Effector CD8-positive, alpha-beta T cell (primary cell): ENCODE measurements at places on chromosomes 2 and 18.

GRCh38 chr2:13542642-13543041 is 825.9 kb downstream of the TRIB2 start:
- no peak for DNase-seq

DNA sequence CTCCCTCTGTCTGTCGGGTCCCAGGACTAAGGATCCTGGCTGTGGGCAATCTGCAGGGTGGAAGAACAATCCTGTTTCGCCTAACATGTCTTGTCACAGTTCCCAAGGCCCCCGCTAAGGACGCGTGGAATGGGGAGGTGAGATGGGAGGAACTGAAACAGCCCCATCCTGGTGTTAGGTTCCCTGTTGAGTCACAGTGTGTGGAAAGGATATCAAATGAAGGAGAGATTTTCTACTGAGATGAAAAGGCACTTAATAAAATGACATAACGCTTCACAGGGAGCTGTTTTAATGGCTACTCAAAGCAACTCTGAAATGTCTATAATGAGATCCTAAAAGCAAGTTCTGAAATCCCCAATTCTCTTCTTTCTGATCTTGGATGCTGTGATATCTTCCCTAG is 52.5 kb downstream of the RAB31 start:
- DNase-seq = no peak

GRCh38 chr2:153497938-153498629 is 19.5 kb upstream of the RPRM start:
- DNase-seq = no peak

- DNase-seq = no peak
These were observed 193.9 kb downstream of the FIGN start for GRCh38 chr2:163541943-163542342.

DNA sequence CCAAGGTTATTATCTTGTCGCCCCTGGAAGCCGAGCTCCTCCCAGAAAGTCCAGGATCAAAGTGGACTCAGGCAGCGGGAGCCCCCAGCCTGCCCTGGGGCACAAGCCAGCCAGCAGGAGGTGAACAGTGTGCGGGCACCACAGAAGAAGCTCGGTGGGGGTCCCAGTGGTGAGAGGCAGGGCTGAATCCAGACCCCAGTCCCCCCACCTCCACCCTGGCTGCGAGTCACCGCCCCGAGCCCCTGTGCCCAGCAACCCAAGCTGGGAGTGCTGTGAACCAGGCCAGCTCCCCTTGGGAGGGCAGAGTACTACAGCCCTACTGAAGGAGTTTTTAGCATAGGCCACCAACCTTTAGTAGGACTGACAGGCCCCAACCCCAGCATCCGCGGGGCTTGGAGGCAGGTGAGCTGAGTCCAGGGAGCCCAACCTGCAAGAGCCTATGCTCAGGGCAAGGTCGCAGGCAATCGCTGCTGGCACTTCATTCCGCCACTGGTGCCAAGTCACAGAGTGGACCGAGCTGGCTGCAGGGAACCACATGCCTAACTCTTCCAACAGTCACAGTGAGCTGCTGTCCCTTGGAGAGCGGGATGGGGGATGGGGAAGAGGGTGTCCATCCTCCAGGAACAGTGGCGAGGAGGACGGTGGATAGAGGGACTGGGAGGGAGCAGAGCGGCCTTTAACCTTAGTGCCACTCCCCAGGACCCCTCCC is 3.0 kb downstream of the PIEZO2 start:
- DNase-seq = no peak

DNA sequence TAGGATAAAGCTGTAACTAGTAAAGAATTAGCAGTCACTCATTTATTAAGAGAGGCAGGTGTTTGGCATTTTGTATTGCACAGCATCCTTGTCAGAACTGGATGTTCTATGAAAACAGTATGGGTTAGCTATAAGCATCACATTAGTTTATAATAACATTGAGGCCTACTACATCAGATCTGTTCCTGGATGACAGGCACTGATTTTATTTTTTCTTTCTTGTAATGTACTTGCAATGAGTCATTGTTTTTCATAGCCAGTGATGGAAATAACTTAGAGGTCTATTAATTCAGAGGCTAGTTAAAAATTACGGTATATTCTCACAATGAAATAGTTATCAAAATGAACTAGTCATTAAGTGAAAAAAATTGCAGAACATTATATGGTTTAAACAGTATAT is 13.0 kb upstream of the RMDN2 start:
- DNase-seq = no peak

GRCh38 chr18:48706731-48707130 is 167.9 kb downstream of the CTIF start:
- DNase-seq = no peak

GRCh38 chr2:10774394-10774793 is 38.2 kb downstream of the PDIA6 start:
- no peak for DNase-seq

DNA sequence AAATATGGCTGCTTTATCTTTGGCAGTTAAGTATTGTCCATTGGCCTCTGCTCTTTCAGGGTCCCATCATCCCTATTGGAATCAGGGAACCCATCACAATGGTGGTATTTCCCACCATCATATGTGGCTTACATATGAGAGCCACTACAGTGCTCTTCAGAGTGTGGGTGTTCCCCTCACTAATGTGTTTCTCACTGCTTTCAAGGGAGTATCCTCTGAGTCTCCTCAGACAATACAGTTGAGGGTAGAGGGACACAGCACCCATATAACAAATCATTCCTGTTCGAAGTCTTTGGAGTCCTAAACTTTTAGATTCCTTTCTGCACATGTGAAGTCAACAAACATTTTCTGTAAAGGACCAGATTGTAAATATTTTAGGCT is 48.8 kb upstream of the DNAJC10 start:
- no peak for DNase-seq

GRCh38 chr2:27282892-27283291 is 663 bp downstream of the TRIM54 start:
- no peak for DNase-seq

DNA sequence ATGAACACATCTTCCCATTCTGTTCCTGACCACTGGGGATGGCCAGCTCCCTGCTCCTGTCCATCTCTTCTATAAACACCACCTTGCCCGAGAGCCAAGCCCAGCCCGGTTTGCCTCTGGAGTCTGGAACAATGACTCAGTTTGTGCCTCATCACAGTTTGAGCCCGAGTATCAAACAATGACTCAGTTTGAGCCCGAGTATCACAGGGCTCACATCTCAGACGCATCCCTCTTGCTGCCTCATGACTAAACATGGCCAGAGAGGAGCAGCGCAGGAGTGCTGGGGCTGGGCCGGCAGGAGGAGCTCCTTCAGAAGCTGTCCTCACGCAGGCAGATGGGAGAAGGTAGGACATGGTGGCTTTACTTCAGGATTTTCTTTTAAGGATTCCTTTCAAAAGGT is 68.7 kb downstream of the PXDN start:
- DNase-seq = no peak

- DNase-seq = no peak
These were observed 34.3 kb upstream of the SNORC start for GRCh38 chr2:232835687-232836208.

- DNase-seq = no peak
These were observed 893.8 kb upstream of the CELF4 start for GRCh38 chr18:38459131-38459994.

- no peak for DNase-seq
These were observed 98.5 kb upstream of the KCTD1 start for GRCh38 chr18:26646901-26647300.

DNA sequence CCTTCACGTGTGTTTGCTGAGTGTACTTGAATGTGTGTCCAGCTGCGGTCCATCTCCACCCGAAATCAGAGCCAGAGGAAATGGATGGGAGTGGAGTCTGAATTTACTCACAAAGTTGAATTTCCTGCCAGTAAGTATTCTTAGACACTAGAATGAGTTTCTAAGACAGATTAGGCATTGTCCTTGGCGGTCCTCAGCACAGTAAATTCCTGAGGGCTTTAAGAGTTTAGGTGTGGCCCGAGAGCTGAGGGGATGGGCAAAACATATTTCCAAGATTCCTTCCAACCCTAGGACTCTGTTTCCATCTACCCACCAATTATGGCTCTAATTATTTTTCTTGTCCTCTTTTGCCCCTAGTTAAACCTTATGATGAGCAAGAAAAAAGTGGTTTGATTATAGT is 90.3 kb upstream of the PHLPP1 start:
- DNase-seq = no peak

DNA sequence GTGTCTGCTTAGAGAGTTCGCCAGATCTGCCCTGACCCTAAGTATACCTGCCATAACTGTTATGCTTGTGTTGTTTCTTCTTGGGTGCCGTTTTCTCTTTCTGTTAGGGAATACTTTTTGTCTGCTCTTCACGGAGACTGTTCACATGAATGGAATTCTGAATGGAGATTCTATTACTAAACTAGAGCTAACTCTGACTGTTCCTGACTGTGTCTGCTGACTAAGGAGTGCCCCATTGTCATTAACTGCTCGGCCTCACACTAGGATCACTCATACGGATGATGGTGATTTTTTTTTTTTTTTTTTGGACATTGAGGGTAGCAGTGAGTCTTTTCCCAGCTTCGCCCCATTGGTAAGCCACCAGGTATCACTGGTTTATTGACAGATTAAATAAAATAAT is 104.8 kb upstream of the SLC8A1 start:
- DNase-seq = no peak

DNA sequence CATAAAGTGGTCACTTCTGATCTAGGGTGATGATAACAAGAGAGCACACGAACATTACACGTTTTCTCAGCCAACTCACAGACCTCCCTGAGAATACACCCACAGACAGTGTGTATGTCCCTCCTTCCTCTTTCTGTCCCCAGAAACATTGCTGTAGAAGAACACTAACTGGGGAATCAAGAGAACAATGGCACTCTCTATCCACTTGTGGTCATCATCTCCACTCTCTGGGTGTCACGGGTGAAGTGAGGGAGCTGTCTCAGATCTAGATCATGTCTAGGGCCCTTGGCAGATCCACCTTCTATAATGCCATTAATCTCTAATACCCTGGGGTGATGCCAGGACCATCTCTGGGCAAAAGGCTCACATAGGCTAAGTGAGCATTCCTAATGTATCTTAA is 97.9 kb downstream of the DNER start:
- DNase-seq = no peak

GRCh38 chr2:64786343-64787018 is 132.8 kb upstream of the SERTAD2 start:
- DNase-seq = no peak

DNA sequence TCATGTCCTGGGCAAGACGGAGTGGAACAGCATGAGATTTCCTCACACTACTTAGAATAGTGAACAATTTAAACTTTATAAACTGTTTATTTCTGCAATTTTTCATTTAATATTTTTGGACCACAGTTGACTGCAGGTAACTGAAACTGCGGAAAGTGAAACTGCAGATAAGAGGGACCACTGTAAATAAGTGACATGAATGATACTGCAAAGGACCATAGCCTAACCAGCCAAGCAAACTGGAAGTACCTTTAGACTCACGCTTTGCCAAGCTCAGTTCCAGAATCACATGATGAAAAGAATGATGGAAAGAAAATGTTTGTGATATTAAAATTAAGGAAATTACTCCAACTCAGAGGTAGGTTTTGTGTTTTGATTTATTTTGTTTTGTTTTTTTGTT is 94.6 kb upstream of the ITGA4 start:
- no peak for DNase-seq

DNA sequence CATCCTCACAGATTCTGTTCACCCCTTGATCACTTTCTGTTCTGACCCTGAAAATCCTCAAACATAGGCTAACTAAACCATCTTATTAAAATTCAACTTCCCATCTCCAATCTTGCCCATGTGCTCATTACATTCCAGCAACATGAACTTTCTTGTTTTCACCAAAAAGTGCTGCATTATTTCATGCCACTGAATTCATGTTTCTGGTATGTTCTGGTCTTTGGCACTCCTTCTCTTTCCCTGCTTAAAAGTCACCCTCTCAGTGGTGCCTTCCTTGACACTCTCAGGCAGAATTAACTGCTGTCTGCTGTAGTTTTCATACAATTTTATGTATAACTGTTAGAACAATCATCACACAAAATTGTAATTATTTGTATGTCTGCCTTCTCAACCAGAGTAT is 247.7 kb upstream of the RBMS1 start:
- no peak for DNase-seq

GRCh38 chr2:192208848-192209247 is 14.1 kb upstream of the TMEFF2 start:
- no peak for DNase-seq

- no peak for DNase-seq
These were observed 19.2 kb upstream of the GRP start for GRCh38 chr18:59200787-59201186.

DNA sequence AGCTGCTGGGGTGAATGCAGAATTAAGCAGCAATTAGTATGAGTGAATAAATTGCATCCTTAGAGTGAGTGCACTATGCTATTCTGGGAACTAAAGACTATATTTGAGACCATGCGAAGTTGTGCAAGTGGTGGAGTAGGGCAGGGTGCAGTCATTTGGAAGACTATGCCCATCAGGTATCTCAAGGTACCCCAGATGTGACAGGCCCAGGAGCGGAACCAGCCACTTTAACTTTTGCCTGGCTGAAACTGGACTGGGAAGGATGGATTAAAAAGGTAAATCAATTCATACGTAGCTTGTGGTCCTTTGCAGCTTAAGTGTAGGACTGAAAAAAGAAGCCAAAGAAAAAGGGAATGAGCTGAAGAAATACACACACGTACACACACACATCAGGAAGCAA is 1.7 kb downstream of the KYNU start:
- DNase-seq = no peak

DNA sequence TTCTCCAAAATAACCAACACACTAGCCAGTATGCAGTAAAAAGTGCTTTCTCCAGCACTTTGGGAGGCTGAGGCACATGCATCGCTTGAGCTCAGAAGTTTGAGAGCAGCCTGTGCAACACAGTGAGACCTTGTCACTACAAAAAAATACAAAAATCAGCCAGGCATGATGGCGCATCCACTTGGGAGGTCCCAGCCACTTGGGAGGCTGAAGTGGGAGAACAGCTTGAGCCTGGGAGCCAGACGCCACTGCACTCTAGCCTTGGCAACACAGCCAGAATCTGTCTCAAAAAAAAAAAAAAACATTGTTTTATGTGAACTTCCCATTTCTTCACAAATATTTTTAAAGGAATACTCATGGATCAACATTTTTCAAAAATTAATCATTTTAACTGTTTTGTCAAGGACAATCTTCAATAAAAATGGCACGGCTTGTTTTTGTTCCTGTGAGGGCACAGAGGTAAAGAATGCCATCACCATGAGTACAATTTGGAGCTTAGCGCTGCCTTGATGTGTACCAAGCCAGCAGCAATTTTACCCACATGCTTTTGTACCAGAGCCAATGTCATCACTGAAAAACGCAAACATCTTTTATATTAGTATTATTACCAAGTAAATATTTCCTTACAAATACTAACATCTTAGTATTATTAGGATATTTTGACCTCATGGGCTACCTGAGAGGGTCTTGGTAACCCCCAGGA is 26.7 kb downstream of the RAB1A start:
- no peak for DNase-seq

GRCh38 chr2:134836986-134837385 is 1.4 kb upstream of the ACMSD start:
- no peak for DNase-seq

- DNase-seq = no peak
These were observed 402.0 kb downstream of the ALK start for GRCh38 chr2:29519338-29519925.
